Activated CD4-positive, alpha-beta T cell treated with anti-CD3 and anti-CD28 coated beads, Interleukin-2, amount 50 U/mL, for 1 hour (primary cell): ENCODE measurements at places on chromosomes 2 and 18.

DNA sequence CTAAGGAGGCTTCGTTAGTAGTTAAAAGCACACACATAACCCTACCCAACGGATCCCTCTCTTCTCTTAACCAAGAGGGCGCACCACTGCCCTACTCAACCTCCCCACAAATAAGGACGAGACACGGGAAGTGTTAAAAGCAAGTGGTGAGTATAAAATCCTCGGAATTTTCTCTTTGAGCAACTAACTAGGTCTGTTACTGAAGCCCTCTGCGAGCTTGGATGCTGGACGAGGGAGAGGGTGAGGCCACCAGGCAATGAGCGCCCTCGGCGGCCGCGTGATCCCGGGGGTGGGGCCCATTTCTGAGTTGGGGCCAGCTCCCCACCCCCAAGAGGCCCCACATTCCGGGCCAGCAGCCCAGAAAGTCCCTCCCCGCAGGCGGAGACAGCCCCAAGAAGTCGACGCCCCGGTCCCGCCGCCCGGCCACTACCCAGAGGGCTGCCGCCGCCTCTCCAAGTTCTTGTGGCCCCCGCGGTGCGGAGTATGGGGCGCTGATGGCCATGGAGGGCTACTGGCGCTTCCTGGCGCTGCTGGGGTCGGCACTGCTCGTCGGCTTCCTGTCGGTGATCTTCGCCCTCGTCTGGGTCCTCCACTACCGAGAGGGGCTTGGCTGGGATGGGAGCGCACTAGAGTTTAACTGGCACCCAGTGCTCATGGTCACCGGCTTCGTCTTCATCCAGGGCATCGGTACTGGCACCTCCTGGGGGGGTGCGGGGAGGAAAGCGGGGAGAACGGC, at the start of gene CYBRD1:
Gene CYBRD1, plus strand, starts transcription at position 423 of the 736 bp plus-strand sequence. Its CDS starts 72 bp downstream, at position 495.
- no peak for DNase-seq

- DNase-seq = no peak
Measured at GRCh38 chr2:172845028-172845630, 109.5 kb downstream of the RAPGEF4 start.

DNA sequence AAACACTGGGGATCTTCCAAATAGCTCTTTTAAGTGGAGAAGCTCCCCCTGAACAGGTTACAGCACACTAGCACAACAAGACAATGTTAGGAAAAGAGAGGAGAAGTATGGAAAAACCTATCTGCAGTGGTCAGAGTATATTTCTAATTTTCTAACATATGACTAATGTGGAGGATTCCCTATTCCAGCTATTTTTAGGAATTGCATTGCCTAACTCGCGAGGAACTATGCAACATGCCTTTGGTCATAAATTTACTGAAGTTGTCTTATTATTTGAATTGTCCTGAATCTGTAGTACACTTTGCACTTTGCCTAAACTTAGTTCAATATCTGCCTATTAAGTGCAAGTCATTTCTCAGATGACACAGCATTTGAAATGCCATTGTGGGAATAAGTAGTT, 381.4 kb downstream of the CCDC85A start:
- DNase-seq = no peak

GRCh38 chr2:73406996-73407395, 21.4 kb downstream of the ALMS1 start:
- no peak for DNase-seq

DNA sequence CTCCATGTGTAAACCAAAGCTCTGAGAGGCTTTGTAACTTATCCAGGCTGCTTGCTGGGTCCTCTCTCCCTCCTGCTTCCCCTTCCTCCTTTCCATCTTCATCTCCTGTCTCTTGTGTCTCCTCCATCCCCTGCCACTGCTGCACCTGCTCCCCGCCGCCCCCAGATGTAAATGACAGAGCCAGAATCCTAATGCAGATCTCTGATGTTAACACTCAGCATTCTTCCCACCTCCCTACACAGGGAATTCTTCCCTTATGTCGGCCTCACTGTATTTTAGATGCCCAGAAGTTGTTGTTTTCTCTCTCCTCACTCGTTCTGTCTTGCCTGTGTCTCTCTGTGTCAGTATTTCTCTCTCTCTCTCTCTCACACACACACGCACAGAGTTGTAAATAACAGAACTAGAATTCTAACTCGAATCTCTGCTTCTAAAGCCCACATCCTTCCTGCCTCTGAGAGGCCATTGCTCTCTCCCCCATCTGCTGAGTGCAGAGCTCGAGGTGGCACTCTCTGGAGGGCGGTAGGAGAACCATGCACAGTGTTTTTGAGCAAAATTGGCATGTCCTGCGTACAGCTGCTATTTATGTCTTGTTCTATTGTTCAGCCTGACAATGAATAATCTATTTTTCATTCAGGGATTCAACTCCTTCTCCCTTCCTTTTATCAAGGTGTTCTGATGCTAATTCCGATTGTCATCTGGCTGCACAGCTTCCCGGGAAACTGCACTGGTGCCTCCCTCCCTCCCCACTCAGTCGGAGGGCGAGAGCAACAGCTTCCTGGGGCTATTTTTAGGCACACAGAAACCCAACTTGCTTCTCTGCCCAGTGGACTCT, 219.9 kb downstream of the SH3RF3 start:
- peak; percentile 44 for DNase-seq

GRCh38 chr2:178513876-178514275, 33.6 kb downstream of the PLEKHA3 start:
- no peak for DNase-seq

DNA sequence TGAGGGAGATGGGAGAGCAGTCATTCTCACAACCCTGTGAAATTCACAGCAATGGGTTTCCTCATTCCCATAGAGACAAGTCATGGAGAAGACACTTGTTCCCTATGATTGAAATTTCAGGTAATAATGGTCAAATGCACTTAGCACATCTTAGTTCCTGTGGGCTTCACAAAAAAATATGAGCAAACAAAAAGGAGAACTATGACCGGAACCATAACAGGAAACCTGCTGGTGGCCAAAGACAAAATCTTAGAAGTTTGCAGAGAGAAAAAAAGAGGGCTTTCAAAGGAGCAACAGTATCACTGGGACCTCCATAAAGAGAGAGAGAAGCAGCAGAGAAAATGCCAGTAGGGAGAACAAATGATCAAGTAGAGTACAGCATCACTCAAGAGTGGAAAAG, 138.9 kb upstream of the APCDD1 start:
- DNase-seq = no peak

DNA sequence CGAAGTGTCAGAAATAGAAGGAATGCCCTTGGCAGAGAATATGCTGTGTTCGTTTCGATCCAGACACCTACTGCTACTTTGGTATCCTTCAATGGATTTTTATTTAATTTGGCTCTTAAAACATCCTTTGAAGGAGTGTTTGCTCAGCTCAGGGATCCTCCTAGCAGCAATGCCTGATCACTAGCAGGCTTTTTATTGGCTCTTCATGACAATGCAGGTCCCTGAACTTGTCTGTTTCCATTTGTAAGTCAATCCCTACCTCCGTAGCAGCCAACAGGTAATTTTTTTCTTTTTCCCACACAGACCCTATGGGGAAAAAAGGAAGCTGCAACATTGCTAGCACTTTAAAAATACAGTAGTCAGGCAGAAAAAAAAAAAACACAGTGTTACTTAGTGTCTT, 366.2 kb upstream of the LRRTM1 start:
- DNase-seq = no peak

- no peak for DNase-seq
Measured at GRCh38 chr2:14752295-14752694, 119.8 kb downstream of the LRATD1 start.
